ENCODE measurements at places on chromosomes 4 and X.
A peak's percentile ranks its signal among the peaks of the same experiment; 100 is the strongest.

GRCh38 chr4:23962462-23962861, 72.6 kb upstream of the PPARGC1A start:
- peak; percentile 28 for DNase-seq

DNA sequence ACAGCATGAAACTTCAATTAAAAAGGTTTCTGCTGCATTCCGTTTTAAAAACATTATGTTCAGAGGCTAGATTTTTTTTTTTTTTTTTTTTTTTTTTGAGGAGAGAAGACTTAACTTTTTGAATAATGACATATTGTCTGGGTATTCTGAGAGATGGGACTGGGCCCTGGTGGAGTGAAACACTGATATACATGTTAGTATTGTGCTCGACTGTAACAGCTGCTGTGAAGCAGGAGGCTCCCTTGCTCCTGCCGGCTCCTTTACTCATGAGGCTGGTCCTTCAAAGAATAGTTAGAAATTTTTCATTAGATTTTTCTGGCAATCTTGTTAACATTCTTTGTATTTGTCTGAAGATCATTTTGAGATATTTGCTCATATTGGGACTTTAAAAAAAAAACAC, 73.3 kb downstream of the TMEM131L start:
- no peak for DNase-seq

DNA sequence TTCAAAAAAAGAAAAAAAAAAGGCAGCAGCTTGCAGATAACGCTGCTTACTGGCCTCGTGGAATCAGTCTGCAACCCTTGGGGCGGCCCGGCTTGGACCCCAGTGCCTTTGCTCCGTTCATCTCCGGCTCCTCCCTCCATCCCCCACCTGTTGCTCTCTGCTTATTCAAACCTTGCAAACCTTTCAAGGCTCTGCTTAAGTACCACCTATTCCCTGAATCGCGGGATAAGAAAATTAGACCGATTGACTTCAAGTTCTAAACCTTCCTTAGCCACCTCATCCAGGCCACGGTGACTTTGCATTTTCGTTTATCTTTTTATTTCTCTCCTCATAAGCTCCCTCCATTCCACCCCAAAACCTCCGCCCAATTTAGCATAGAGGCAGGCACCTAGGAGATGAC, 1.4 kb upstream of the PHKA1 start:
- DNase-seq: no peak

GRCh38 chr4:122815248-122815647, 11.4 kb upstream of the FGF2 start:
- DNase-seq: no peak

DNA sequence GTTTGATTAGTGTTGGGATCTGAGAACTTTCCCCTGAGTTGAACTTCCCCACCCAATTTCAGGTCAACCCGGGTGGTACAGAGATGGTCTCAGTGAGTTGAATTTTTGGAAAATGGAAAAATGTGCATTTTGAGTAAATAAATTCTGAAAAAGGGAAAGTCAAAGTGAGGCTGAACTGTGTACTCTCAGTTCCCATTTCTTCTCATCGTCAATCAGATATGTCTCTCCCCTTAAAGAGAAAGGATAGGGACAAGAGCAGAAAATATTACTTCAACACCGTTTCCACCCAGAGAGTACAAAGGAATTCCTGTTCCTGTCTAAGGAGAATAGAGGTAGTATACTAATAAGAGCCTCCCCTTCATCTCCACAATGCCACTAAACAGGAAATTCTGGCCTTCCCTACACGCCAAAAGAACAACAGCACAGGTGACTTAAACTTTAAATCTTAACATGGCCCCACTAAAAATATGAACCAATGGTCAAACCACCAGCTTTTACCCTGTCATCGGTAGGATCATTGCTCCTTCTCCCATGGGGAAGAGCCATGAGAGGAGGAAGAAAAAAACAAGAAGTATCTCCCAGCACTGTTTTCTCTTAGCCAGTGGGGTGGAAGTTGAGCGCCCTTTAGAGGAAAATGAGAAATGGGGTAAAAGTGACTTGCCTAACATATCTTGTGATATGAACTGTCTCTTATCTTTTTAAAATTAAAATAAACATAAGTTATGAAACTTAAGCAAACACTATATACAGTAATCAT, 30.3 kb downstream of the BMP3 start:
- no peak for DNase-seq

GRCh38 chrX:13077168-13077567, 32.7 kb upstream of the FAM9C start:
- DNase-seq: no peak

- DNase-seq: no peak
Measured at GRCh38 chr4:2961811-2962441, 1.3 kb downstream of the NOP14 start.

DNA sequence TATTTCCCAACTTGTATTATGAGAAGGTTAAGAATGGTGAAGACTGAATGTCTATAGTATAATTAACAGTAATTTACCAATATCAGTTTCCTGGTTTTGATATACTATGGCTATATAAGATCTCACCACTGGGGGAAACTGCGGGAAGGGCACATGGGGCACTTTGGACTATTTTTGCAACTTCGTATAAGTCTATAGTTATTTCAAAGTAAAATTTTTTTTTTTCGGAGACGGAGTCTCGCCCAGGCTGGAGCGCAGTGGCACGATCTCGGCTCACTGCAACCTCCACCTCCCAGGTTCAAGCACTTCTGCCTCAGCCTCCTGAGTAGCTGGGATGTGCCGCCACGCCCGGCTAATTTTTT, 46.1 kb downstream of the CXorf58 start:
- no peak for DNase-seq

- no peak for DNase-seq
Measured at GRCh38 chrX:148381603-148382002, 118.8 kb upstream of the AFF2 start.

GRCh38 chr4:156829201-156829873, 142.3 kb downstream of the PDGFC start:
- no peak for DNase-seq

- DNase-seq: no peak
Measured at GRCh38 chrX:13081395-13082205, 37.2 kb upstream of the FAM9C start.

- no peak for DNase-seq
Measured at GRCh38 chrX:134803551-134804183, 145.4 kb upstream of the PLAC1 start.

DNA sequence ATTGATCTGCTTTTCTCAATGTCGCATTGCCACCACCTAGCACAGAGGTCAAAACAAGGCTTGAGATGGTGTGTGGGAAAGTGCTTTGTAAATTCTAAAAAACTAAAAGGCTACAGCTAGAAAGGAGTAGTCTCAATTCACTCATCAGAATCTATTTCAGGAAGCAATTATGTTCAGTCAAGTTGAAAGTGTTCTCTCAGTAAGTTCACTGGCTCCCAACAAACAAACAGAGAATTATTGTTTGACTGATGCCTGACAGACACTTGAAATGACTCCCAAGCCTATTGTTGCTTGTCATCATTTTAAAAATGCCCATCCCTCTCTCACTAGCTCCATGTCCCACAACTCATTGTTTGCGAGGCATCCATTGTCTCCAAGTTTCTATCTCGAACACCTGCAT, 419.6 kb upstream of the CPEB2 start:
- no peak for DNase-seq

GRCh38 chr4:84796394-84796793, 170.1 kb downstream of the WDFY3 start:
- no peak for DNase-seq

DNA sequence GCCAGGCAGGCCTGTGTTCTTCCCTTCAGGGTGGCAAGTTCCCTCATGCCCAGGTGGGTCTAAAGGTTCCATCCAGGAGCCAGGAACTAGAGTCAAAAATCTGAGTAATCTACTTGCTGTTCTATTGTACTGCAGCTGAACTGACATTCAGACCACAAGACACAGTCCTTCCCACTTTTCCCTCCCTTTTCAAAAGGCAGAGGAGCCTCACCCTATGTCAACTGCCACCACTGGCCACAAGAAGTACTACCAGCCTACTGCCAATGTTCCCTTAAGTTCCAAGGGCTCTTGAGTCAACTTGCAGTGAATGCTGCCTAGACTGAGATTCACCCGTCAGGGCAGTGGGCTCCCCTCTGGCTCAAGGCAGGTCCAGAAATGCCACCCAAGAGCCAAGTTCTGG, 133.5 kb downstream of the FAM47B start:
- no peak for DNase-seq

Measured in NCI-H1092 treated with DMSO at 0.1 percent for 48 hours (cell line).